ENCODE measurements at places on chromosomes 3 and 15.
A peak's percentile ranks its signal among the peaks of the same experiment; 100 is the strongest.

DNA sequence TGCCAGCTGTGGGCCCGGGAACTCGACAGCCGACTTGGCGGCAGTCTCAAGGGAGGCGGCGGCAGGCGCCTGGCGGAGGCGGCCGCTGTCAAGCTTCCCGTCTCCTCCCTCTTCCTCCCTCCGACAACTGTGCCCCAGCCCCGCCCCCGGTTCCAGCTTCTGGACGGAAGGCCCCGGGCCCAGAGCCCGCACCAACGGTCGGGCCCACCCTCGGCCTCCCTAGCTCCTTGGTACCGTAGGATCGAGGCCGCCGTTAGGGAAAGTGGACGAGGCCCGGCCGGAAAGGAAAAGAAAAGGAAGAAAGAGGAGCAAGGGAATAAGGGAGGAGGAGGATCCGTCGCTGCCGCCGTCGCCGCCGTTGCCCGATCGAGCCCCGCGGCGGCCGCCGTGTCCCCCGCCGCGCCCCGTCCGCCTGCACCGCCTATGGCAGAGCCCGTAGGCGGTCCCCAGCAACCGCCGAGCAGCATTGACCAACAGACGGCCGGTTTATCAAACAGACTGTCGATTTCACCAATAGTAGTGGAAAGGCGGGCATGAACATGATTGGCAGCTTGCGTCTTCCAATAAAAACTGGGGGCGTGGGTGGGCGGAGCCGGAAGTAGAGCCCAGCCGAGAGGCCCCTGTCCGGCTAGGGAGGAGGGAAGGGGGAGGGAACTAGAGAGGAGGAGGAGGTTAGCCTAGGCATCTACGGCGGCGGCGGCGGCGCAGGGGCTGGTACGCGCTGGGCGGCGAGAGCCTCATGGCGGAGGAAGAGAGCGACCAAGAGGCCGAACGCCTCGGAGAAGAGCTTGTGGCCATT lies at the start of the genes CGGBP1 and ZNF654:
CGGBP1 (minus strand) TSS at position 425 of the 799 bp plus-strand sequence. CDS start 3,029 bp downstream, outside the sequence.
ZNF654 (plus strand) TSS at position 675 of the 799 bp plus-strand sequence; CDS start at position 740, 65 bp downstream.
- peak; percentile 99 for DNase-seq

GRCh38 chr3:168024537-168024941 lies 71.2 kb downstream of the GOLIM4 start:
- DNase-seq = no peak

- no peak for DNase-seq
These were observed 91.1 kb upstream of the PLXNA1 start for GRCh38 chr3:126891791-126892190.

DNA sequence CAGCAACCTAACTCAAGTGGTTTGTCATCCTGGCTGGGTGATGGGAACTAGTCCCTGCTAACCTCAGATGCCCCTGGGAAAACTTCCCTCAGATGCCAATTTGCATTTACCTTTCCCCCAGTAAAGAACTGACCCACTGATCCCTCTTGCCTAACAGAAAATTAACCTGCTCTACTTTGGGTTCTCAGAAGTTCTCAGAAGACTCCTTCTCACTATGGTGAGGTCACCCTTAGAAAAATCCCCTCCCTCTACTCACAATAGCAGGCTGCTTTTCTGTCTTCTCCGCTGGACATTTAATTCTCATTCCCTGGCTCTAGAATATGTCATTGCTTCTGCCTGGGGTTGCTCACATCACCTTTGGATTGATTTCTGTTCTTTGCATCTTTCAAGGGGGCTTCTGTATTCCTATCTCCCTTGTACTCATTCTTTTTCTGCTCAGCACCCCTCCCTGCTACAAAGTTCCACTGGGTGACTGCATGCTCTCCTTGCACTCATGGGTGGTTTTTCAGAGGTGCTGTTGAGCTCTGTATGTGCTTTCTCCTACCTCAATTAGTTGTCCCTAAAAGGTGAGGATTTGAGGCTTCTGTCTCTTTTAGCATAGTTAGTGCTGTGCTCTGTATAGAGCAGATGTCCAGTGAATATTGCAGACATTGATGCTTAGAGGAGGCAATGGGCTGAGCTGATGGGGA lies 869 bp downstream of the PLA1A start:
- DNase-seq = no peak

DNA sequence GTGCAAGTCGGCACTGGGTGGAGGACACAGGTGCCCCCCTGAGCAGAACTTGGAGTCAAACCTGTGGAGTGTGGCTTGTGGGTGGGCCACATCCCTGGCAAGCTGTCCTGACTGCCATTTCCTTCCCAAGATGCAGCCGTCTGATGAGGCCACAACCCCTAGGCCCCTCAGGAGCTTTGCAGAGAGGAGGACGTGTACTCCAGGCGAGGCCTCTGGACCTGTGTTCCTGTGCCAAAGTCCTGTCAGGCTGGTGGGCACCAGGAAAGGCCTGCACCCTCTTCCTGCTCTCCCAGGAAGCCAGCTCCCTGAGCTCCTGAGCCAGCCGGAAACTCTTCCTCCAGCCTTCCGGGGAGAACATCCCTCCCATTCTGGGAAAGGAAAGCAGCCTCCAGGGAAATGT lies 48.5 kb downstream of the CMTM6 start:
- no peak for DNase-seq

GRCh38 chr3:170974872-170975271 lies 51.6 kb downstream of the SLC2A2 start:
- no peak for DNase-seq

DNA sequence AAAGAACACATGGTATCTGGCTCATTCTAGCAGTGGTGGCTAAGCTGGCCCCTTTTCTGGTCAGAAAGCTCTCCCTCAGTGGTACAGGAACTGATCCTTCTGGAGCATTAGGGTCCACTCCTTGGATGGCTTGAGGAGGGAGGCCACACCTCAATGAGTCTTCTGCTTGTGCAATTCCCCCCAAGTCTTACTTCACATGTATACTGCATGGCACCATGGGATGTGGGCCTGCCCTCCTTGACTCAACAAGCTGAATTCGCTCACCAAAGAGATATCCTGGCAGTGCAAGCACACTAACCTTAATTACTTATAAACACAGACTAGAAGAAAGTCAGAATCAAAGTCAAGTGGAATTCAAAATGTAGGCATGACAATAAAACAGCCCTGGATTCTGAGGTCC lies 133.8 kb upstream of the SLC2A2 start:
- DNase-seq = no peak

- DNase-seq = no peak
These were observed 8.2 kb downstream of the LRIG1 start for GRCh38 chr3:66492672-66493071.

DNA sequence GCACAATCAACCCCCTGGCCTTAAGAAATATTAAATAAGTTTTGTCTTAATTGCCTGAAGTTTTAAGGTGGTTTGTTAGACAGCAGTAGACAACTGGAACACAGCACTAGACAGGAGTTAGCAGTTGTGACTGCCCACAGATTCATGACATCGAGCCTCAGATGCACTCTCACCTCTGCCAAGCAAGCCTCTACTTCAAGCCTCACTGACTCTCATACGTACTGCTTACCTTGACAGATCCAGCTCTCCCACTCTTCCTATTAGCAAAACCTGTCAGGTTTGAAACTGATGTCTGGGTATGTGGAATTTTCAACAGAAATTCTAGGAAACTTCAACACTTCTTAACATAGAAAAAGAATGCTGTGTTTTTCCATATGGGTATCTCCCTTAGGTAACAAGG lies 382.9 kb upstream of the DPH6 start:
- no peak for DNase-seq

DNA sequence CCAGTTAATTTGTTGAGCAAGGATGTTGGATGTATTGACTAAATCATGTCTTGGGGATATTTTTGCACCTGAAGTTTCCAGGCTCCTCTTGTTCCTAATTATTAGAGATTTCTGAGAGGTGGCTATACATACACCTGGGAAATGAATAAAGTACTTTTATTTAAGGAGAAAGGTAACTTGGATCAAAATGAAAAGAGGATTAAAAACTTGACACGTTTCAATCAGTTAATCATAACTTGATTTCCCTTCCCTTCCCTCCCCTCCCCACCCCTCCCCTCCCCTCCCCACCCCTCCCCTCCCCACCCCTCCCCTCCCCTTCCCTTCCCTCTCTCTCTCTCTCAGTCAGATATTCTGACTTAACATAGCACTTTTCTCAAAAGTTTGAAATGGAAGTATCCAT lies 126.3 kb downstream of the KCNH8 start:
- no peak for DNase-seq

- DNase-seq = no peak
These were observed 218.1 kb downstream of the OSBPL10 start for GRCh38 chr3:31762888-31763351.

DNA sequence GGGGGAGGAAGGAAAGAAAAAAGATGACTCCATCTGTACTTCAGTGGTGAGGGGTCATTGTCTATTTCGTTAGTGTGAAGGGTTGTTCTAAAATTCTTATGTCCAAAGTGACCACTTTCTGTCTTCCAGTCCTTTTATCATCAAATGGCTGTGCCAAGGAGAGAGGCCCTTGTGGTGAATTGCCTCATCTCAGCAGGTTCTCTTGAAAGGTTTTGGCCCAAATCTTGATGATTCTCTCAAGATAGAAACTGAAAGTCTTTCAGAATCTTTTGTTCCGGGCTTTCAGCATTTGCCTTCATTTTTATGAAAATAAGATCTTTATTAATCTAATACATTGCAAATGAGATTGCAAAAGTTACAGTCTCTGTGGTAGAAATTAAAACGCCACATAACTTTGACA lies 575.8 kb downstream of the RSL24D1 start:
- DNase-seq = no peak

Data from right kidney (tissue), 9 donors.